SJCRH30 (cell line): ENCODE measurements at places on chromosomes 1 and 21. TPM values are rescaled to one million over a fixed set of nuclear protein-coding genes. Genes with fewer than 3 reads are reported as not detected.

- peaks cover 8% of the 10 kb centered on the region for H3K4me1 ChIP-seq
- H3K27me3 ChIP-seq, result no peaks in the 10 kb centered on the region
- DNase-seq, result no peak
- H3K27ac ChIP-seq, result no peak overlapping the region
- H3K4me3 ChIP-seq, result no peak overlapping the region
Measured at GRCh38 chr1:184530226-184530625, 143.4 kb downstream of the C1orf21 start.

PRRX1 gene
- 0.73 and 1.1 TPM in 2 replicates for total RNA-seq

DNA sequence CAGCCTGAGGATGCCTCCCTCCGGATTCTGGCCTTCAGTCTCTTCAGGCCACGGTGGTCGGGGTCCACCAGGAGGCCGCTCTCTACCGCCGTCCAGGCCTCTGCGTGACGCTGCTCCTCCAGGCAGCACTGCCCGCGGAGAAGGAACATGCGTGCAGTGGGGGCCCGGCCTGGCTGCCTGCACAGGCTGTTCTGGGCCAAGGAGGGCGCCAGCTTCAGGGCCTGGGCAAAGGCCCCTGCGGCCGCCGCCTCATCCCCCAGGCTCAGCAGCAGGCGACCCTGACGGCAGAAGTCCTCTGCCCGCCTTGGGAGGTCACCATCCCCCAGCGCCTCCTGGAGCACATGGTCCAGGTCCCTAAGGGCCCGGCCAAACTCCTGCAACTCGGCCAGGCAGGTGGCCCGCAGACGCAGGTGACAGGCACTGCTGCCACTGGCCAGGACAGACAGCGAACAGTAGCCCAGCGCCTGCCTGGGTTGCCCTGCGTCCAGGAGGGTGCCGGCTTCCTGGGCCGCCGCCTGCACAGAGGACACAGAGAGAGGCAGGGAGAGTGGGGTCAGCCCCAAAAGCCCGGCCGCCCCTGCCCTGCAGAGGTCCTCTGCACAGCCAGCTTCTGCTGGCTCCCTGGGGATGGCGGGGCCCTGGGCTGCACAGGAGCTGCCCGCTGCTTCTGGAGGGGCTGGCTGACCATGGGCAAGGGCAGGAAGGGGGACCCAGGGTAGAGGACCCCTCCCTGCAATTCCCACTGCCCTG, 8.7 kb upstream of the MMEL1 start:
- no peak overlapping the region for H3K4me3 ChIP-seq
- no peak for DNase-seq
- H3K27me3 ChIP-seq, result no peaks in the 10 kb centered on the region; the same call in 1 of the 2 replicates
- H3K27ac ChIP-seq, result no peak overlapping the region

RUNX3 gene
- 0.02 TPM in 1 of 2 replicates, not detected in the other for total RNA-seq

ATP1A2 gene
- total RNA-seq, result 40.2 and 44.2 TPM in 2 replicates

- no peak overlapping the region for H3K4me3 ChIP-seq
- peaks cover 9% of the 10 kb centered on the region for H3K36me3 ChIP-seq
- H3K27ac ChIP-seq, result no peak overlapping the region
Measured at GRCh38 chr1:243507672-243508302, 251.9 kb downstream of the SDCCAG8 start.

WDR64 gene
- total RNA-seq, result not detected in 2 replicates

GFI1 gene
- 3.2 TPM in 2 replicates for total RNA-seq

RIPPLY3 gene
- total RNA-seq, result not detected in 2 replicates

DNA sequence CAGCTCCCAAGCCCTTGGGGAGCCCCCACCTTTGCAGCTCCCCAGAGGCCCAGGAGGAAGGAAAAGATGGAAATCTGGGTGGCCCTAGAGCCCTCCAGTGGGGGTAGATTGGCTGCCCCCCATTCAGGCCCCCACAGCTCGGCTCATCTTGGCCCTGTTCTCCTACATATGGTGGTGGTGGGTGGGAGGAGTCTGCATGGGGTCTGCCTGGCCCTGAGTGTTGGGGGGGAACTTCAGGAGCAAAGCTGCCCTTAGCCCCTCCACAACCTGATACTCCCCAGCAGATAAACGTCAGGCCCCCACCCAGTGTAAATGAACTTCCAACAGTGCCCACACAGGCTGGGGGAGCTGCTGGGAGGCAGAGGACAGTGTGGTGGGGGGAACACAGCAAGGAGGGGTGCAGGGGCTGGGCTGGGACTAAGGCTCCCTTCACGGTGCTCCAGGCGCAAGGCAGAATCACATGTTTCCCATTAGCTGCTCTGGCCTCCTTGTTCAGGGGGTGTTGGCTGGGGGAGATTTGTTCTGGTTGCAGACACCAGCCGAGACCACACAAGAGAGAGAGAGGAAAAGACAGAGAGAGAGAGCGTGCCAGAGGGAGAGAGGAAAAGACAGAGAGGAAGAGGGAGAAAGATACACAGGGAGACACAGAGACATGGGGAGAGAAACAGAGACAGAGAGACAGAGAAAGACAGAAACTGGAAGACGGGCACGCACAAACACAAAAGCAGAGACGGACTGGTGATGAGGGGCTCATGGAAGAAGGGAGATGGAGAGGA, 42.6 kb downstream of the AHDC1 start:
- DNase-seq, result no peak
- no peak overlapping the region for H3K4me3 ChIP-seq
- H3K36me3 ChIP-seq, result peaks cover 28% of the 10 kb centered on the region
- peaks cover 74% of the 10 kb centered on the region for H3K4me1 ChIP-seq

DNA sequence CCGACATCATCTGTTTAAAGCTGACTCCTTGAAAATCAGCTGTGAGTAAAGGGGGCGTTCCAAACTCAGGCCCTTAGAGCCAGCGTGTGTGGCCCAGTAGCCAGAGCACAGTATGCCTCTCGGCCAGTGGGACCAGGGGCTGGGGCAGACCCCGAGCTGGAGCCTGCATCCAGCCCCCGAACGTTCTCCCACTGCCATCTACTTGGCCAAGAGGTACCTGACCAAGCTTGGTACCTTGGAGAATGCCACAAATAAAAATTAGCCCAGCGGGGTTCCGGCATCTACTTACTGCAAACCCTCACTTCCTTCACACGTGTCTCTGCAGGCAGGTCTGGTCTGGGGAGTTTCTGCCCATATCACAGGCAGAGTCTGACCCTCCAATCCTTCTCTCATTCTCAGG, 56.7 kb upstream of the COL6A2 start:
- no peak overlapping the region for H3K27ac ChIP-seq
- no peaks in the 10 kb centered on the region for H3K36me3 ChIP-seq
- H3K27me3 ChIP-seq, result no peaks in the 10 kb centered on the region
- H3K4me3 ChIP-seq, result no peak overlapping the region
- no peaks in the 10 kb centered on the region for H3K4me1 ChIP-seq

DNA sequence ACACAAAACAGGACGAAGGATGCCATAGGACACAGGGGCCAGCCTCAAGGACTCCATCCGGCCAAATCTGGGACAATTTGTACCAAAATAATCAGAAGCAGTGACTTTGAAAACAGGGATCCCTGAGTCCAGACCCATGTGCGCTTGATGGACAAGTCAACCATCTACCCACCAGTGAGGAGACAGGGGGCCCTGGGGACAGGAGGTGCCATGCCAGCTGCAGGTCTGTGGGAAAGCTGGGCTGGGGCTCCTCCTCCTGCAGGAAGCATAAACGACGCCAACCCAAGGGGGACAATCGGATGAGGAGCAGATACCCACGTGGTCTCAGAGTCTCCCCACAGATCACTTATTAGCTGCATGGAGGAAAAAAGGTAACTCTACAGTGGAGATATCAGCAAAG, 50.6 kb downstream of the NPHP4 start:
- no peak overlapping the region for H3K4me3 ChIP-seq
- no peak for DNase-seq
- H3K36me3 ChIP-seq, result no peaks in the 10 kb centered on the region

ITLN1 gene
- not detected in 2 replicates for total RNA-seq
